ENCODE measurements at places on chromosomes 11 and 22.
A peak's percentile ranks its signal among the peaks of the same experiment; 100 is the strongest.

- no peak for DNase-seq
These were observed 8.0 kb downstream of the PPARA start for GRCh38 chr22:46158283-46158682.

GRCh38 chr11:115672412-115672811 lies 168.2 kb upstream of the CADM1 start:
- no peak for DNase-seq

GRCh38 chr11:32094923-32095322 lies 4.0 kb downstream of the RCN1 start:
- no peak for DNase-seq

- no peak for DNase-seq
These were observed 27.9 kb downstream of the EXPH5 start for GRCh38 chr11:108565653-108566052.

GRCh38 chr11:12174477-12175143 lies 64.2 kb downstream of the MICAL2 start:
- DNase-seq, result no peak

- no peak for DNase-seq
These were observed 15.3 kb upstream of the OR10D3 start for GRCh38 chr11:124167826-124168231.

DNA sequence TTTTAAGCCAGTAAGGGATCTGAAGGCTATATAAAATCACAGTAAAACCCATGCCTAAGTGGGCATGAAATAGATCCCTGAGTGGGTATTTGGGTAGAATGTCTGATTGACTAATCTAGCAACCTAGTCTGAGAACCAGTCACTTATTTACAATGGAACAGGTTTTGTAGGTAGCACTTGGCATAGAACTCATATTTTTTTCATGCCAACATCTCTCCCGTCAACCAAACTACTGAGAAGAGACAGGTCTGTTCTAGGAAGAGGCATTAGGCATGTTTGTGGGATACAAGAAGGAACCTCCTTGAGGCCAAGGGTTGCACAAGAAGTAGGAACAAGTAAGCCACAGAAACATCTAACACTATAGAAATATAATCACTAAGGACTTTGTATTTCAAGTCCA lies 840.4 kb upstream of the TENM4 start:
- DNase-seq, result no peak

- DNase-seq, result no peak
These were observed 484.0 kb downstream of the NTM start for GRCh38 chr11:131854391-131854790.

- no peak for DNase-seq
These were observed 6.6 kb upstream of the PLEKHA7 start for GRCh38 chr11:17020831-17021230.

GRCh38 chr11:107956543-107956942 lies 28.3 kb downstream of the RAB39A start:
- DNase-seq, result no peak

DNA sequence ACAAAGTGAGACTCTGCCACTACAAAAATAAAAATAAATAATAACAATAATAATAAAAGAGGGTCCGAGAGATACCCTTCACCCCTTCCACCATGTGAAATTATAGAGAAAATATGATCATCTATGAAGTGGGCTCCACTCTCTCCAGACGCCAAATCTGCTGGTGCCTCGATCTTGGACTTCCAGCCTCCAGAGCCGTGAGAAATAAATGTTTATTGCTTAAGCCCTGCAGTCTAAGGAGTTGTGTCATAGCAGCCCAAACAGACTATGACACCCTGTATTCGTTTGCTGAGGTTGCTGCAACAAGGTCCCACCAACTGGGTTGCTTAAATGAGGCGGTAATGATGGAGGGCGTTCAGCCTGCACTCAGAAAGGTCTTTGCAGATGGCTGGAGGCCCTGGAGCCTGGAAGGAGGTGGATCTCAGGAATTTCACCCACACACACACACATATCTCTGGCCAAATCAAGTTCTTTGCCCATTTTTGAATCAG lies 7.6 kb upstream of the SEPTIN5 start:
- DNase-seq, result no peak

DNA sequence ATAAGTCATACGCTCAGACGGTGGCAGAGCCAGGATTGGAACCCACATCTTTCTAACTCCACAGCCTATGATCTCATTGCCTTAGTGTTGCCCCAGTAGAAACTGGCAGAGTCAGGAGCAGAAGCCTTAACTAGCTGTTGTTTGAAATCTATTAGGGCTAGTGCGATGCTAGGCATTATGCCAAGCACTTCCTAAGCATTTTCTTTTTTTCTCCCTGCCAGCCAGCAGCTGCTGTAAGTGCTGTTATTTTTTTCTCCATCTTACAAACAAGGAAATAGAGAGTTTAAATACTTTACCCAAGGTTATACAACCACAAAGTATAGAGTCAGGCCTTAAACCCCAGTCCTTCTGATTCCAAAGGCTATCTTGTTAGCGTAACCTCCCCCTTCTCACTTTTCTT lies 161.0 kb upstream of the SORL1-AS1 start:
- DNase-seq, result no peak

GRCh38 chr11:30451626-30452025 lies 128.7 kb downstream of the ARL14EP start:
- DNase-seq, result no peak

GRCh38 chr11:107666911-107667613 lies 44.8 kb downstream of the SLN start:
- no peak for DNase-seq

DNA sequence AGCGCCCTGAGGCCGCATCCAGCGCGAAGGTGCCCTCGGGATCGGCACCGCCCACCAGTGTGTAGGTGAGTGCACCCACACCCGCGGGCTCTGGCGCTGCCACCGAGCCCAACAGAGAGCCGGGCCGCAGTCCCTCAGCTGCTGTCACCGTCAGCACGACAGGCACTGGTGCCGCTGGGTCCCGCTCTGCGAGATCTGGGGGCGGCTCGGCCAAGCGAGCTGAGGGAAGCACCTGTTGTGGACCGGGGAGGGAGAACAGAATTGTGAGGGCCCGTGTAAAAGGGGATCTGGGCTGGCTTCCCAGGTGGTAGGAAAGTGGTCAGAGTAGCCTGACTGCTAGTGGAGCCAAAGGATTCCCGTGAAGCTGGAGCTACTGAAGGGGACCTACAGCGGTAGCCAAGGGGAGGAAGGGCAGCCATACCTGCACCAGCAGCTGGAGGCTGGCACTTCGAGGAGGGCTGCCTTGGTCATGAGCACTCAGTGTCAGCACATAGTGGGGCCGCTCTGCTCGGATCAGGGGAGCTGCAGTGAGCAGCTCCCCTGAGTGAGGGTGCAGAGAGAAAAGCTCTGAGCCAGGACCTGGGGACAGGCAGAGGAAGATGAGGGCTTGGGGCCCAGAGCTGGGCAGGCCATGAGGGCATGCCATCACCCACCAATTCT lies 11.5 kb upstream of the TPP1 start:
- DNase-seq, result no peak

DNA sequence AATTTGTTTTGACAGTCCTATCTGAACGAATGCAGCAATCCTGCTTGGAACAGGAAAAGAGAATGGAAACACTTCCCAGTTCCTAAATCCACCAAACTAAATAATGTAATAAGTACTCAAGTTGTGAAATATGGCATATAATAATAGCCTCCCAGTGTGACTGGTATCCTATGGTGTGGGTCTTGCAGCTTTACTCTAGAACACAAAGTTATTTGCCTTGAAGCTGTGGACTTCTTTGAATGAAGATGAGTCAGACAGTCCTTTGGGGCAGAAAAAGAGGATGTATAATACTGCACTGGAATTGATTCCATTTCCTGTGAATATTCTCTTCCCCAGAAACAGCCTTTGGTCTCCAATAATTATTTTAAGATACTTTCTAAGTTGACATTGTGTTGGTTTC lies 887.0 kb downstream of the KCNA4 start:
- DNase-seq, result no peak

- no peak for DNase-seq
These were observed 539.3 kb downstream of the OPCML start for GRCh38 chr11:132992838-132993631.

- DNase-seq, result no peak
These were observed 5.5 kb upstream of the PATL1 start for GRCh38 chr11:59674291-59674690.

DNA sequence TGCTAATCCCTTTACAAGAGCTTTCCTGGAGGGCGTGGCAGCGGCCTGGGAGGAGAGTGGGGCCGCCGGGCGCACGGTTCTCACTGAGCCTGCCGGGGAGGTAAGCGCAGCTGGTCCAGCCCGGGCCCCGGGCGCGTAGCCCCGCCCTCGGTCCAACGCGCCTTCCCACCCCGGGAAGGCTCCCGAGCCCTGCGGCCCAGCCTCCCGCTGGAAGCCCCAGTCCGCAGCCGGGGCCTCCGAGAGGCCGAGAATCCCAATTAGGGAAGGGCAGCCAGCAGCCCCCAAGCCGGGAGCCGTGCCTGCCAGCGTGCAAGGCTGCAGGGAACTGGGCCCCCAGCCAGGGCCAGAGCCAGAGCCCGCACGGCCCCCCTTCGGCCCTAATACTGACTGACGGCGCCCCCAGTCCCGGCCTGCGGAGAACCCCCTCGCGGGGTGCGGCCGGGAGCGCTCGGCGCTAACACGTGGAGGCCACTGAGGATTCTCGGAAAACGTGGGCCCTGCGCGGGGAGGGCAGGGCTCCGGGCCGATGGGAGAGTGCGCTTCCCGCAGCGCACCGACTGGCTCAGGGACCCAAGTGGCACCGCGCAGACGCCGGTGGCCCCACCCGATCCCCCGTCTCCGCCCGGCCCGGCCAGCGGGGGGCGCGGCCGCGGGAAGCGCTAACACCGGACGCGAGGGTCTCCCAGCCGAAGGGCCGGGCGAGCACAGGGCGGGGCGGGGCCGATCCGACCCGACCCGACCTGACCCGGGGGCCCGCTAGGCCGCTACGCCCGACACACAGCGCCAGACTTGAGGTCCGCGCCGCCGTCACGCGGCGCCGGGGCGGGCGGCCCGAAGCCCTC lies 5.7 kb downstream of the ZFTA start:
- DNase-seq, result peak; percentile 89

DNA sequence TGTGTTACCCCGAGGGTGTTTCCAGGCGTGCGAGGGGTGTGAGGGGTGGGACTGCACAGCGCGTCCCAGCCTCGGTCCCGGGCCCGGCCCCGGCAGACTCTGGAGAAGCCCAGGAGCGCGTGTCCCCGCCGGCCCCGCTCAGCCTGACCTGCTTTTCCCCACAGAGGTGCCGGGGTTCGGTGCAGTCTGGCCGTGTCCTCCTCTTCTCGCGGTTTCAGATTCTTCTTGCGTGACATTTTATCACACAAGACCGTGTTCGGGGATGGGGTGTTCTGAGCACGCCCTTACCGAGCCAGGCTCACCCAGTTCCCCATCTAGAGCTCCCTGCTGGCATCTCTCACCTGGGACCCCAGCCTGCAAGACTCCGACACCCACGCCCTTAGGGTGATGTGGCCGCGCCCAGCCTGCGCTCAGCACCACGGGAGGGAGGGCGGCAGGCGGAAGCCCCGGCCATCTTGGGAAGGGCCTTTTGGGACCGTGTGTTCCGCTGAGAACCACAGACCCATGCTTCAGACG lies 775.6 kb downstream of the BRD1 start:
- peak; percentile 67 for DNase-seq

DNA sequence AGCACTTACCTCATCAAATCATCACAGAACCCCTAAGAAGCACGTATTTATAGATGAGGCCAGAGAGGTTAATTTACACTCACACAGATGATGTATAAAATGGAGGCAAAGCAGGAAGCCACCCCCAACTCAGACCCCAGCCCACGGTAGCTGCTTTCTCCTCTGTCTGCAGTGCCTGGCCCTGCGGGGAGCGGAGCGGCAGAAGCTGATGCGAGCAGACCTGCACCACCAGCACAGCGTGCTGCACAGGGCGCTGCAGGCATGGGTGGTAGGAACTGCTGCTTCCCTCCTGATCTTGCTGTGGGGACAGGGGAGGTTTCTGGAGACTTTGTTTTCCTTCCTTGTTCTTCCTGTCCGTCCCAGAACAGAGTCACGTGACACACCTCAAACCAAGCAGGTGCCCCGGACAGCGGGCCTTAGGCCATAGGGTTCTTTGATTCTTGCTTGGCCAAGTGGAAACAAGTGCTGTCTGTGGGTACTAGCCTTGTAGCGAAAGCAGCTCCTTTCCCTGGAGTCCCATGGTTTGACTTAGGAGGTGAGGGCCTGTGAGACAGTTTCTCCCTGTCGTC lies 57.8 kb downstream of the PISD start:
- DNase-seq, result no peak

- DNase-seq, result peak; percentile 88
These were observed 741 bp upstream of the MTA2 start for GRCh38 chr11:62602141-62603071.

DNA sequence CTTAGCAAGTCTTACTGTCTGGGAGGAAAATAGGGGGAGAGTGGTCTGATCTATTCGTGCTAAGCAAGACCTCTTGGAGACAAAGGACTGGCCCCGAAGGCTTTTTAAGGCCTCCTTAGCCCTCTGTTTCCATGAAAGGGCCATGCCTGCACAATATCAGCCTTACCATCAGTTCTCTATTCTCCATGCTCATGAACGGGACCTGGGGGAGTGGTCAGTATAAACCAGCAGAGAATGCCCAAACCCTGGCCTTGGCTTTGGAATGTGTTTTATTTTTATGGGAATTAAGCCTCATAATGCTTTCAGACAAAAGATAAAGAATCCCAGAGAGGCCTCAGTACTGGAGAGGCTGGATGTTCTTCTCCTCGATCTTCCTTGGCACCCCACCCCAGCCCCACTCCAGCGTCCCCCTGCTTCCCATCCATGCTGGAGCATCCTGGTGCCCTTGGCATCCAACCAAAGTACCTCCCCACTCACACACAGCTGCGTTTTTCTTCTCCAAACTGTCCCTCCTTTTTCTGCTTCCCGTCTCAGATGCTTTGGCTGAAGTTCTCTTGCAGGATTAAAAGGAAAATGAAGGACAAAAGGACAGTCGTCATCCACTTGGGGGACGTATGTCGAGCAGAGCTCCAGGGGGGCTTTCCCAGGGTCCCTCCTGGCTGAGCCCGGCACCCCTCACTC lies 18.6 kb downstream of the FXYD6 start:
- peak; percentile 43 for DNase-seq

GRCh38 chr11:69240332-69241074 lies 53.5 kb upstream of the MYEOV start:
- no peak for DNase-seq

GRCh38 chr11:95599959-95600586 lies 189.5 kb downstream of the FAM76B start:
- peak; percentile 47 for DNase-seq
